Skeletal muscle cell (primary cell): ENCODE measurements at places on chromosomes 1 and 21.

DNA sequence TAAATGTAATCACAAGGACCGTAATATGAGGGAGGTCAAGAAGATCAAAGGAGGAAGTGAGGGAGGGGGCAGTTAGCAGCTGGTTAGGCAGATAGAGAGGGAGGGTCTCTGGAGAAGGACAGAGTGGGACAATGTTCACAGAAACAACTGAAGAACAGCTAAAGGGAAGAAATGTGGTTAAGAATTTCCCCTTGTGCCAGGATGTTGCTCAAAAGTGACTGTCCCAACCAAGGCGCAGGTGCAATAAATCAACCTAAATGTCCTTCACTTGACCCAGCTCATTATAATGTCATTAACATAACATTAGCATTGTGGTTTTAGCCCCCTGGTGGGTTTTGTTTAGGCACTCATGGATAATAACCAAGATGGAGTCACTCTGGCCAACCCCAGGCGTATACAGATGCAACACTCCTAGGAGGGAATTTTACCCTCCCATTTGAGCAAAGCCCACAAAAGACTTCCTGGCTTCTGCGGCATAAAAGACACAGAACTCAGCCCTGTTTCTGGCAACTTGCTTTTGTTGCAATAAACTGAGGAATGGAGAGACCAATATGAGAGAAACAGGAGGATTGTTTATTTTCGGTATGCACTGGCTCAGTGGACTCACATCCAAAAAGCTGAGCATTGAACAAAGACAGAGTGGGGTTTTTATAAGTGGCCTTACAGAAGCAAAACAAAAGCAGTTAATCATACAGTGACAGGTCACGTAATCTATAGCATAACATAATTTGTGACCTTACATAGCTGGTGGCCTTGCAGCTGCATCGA lies 7.3 kb upstream of the CA6 start:
- no peak for DNase-seq

DNA sequence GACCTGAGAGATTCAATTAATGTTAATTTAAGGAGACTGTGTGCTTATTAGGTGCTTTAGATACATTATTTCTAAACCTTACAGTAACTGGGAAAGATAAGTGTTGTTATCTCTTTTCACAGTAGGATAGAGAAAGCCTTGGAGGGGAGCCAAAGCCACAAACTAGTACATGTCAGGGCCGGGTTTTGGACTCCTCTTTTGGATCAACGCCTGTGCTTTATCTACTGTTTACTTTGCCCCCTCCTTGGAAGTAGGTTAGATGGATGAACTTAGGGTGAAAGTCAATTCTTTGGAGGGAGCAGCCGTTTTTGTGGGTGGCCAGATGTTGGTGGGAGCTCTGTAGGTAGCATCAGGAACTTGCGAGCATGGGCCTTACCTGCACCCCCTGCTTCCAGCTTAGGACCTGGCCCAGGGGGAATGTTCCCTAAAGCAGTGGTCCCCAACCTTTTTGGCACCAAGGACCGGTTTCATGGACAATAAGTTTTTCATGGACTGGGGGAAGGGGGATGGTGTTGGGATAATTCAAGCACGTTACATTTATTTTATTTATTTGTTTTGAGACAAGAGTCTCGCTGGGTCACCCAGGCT lies 1.7 kb downstream of the HHAT start:
- no peak for DNase-seq

GRCh38 chr1:18957136-18957521 lies 653 bp upstream of the IFFO2 start:
- DNase-seq = no peak

DNA sequence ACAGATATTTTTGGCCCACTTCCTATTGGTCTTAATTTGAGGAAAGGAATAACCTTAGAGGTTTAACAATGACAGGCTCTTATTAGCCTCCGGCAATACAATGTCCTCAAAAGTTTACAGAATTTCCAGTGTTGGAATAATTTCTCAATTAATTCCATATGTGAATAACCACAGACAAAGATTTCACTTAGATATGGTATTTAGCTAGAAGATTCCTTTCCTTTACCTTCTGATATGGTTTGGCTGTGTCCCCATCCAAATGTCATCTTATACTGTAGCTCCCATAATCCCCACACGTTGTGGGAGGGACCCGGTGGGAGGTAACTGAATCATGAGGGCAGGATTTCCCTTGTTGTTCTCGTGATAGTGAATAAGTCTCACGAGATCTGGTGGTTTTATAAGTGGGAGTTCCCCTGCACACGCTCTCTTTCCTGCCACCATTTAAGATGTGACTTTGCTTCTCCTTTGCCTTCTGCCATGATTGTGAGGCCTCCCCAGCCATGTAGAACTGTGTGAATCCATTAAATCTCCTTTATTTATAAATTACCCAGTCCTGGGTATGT lies 54.9 kb upstream of the RGS7 start:
- no peak for DNase-seq

DNA sequence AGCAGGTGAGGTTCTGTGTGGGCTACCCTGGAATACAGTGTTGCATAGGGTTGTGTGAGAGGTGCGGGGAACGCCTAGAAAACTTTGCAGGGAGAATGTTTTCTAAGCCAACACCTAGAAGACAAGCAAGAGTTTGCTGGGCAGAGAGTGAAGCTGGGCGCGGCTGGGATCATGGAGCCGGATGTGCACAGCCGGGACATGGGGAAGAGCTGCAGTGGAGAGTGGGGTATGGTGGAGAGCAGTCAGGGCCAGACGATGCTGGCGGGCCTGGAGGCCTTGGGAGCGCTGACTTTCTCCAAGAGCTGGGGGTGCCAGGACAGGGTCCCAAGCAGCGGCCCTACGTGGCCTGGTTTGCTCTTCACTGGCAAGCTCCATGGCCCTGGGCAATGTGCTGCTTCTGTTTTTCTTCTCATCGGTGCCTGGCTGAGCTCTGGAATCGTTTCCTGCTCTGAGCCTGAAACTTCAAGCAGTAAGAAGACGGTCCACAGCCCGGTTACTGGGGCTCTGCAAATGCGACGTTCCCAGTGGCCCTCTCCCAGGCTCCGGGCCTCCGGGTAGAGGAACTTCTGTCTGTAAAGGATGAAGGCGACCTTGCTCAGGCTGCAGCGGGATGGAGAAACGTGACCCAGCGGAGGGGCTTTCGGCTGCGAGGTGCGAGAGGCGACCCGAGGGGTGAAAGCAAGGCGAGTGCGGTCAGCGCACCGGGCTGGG lies 51.9 kb upstream of the CD34 start:
- no peak for DNase-seq

DNA sequence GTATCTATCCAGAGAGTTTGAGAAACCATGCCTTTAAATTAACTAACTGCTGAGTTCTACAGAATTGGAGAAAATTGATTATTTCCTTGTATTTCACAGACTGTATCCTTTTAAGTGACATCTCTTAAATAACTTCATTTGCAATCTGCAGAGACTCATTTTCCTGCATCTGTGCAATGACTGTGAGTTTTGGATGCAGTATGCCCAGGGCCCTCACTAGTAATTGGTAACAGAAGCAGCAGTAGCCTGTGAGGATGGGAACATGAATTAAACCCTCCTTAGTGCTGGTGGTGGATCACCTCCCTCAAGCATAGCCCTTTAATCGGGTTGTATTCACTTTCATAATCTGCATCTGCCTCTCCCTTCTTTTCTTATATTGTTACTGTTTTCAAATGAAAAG lies 21.7 kb upstream of the SH3D21 start:
- no peak for DNase-seq

- DNase-seq = no peak
Observed at GRCh38 chr1:46444466-46444865, 45.2 kb upstream of the DMBX1 start.

DNA sequence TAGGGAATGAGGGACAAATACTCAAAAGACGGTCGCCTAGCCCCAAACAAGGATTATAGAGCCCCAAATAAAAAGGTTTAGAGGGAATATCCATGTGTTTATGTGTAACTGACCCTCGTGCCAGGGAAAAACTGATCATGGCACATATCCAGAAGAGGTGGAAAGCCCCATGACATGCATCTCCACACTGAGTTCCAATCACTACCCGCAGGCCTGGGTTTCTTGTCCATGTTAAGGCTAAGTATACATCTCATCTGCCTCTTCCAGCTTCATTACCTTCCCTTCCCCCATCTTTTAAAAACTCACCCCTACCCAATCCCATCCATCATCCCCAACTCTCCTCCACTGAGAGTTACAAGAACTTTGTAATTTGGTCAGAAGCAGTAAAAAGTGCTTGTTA lies 15.2 kb downstream of the GADD45A start:
- no peak for DNase-seq

DNA sequence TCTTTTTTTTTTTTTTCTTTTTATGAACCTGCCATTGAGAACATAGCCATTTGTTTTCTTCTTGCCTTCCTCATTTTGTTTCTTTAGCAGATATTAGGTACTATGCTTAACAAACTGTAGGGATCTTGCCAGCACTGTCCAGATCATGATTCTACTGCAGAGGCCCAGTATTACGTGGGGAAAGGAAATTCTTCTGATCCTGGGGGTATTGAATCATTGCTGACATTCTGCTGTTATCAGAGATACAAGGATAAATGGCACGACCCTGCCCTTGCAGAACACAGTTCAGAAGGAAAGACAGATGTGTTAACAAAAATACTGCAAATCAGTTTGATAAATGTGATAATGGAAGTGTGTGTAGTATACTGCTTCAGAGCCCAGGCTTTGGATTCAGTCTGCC lies 56.2 kb downstream of the BTBD8 start:
- DNase-seq = no peak

DNA sequence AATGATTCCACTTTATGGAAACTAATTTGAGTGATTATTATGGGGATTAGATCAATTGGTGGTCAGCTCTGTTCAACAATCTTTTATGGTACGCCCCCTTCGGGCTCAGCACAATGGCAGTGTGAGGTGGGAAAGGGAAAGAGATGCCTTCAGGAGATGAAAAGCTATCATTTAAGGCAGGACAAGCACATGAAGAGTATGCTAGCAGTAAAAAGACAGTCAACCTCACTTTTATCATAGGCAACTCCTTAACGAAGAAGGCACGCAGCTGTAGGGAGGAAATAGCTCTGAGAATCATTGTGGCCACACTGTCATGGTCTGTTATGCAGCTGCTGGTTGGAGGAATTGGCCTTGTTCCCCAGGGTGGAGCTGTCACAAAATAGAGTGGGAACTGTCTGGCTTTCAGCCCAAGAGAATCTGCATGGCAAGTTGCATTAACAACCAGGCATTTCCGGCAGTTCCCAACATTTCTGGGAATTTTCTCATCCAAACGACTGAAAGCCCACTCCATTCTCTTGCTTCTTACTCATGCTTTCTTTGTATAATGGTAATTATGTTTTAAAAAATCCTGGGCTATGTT lies 54.4 kb upstream of the BCL10 start:
- DNase-seq = peak; percentile 91

GRCh38 chr1:203547771-203548421 lies 53.9 kb downstream of the OPTC start:
- DNase-seq = no peak

DNA sequence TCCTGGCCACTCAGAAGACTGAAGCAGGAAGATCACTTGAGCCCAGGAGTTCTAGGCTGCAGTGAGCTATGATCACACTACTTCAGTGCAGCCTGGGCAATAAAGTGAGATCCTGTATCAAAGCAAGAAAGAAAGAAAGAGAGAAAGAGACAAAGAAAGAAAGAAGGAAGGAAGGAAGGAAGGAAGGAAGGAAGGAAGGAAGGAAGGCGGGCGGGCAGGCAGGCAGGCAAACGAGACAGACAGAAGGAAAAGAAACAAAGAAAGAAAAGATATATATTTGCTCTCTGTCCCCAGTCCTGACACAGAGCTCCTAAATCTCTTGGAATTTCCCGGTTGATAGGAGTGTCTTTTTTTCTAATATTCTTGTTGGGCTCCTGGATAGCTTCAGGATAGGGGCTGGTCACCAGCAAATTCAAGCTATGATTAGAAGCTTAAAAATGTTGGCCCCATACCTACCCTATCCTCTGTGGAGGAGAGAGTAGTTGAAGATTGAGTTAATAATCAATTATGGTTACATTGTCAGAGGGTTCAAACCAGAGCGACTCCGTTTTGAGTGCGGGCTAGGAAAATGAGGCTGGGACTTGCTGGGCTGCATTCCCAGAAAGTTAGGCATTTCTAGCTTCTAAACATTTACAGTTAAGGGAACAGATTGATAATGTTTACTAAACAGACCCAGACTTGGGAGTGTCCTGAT lies 3.3 kb upstream of the MIGA1 start:
- DNase-seq = no peak

DNA sequence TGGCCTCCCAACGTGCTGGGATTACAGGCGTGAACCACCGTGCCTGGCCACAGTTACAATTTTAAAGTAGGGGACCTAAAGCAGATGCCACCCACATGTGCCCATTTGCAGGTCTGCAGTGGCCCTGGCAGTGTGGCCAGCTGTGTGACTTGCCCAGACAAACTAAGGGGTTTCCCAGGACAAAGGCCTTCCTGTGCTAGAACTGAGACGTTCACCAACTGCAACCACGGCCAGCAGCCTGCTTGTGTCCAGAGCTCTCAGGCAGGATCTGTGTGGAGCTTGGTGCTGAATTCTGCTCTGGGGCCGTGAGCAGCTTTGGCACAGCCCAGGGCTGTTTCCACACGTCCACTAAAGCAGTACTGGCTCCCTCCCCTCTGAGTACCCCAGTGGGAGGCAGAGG lies 10.6 kb upstream of the PTTG1IP start:
- DNase-seq = no peak
